ENCODE measurements at places on chromosomes 4 and X.
A peak's percentile ranks its signal among the peaks of the same experiment; 100 is the strongest.

DNA sequence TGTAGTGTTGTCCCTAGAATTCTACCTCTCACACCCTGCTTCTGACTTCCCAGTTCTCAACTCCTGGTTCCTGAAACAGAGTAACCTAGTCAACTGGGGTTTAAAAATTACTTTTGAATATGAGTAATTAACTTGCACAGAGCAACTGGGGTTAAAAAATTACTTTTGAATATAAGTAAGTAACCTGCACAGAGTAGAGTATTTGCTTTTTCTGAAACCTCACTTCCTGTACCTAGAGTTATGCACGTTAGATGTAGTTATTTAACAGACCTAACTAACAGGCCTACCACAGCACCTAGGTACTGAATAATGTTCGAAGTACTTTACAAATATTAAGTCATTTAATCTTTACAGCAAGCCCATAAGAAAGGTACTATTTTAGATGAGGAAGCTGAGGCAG is 32.9 kb downstream of the SLC39A8 start:
- no peak for DNase-seq

GRCh38 chr4:53234669-53235068 is 131.2 kb downstream of the SCFD2 start:
- DNase-seq, result no peak

DNA sequence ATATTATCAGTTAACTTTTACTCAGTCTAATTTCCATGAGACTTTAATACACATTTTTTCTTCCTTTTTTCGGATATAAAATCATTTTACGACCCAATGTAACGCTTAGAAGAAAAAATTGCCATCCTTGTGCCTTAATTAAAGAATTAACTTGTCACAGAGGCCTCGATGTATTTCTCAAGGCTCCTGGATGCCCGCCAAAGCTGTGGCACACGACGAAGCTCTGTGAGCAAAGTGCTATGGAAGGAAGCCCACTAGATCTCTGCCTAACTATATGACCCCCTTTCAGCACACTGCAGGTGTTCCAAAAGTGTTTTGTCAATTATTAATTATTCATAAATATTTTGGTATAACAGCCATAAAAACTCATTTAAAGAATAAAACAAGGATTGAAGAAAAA is 54.4 kb downstream of the TAPT1 start:
- no peak for DNase-seq

GRCh38 chr4:2385516-2385915 is 32.9 kb downstream of the ZFYVE28 start:
- no peak for DNase-seq

- peak; percentile 54 for DNase-seq
Observed at GRCh38 chrX:24025741-24026403, 1.1 kb downstream of the KLHL15 start.

- DNase-seq, result peak; percentile 67
Observed at GRCh38 chrX:132127743-132128142, at the start of gene FRMD7. Gene FRMD7, minus strand, starts transcription at chrX:132128020. Its CDS starts 176 bp downstream, at chrX:132127844.

GRCh38 chrX:115452251-115452650 is 108.7 kb upstream of the PLS3 start:
- no peak for DNase-seq

DNA sequence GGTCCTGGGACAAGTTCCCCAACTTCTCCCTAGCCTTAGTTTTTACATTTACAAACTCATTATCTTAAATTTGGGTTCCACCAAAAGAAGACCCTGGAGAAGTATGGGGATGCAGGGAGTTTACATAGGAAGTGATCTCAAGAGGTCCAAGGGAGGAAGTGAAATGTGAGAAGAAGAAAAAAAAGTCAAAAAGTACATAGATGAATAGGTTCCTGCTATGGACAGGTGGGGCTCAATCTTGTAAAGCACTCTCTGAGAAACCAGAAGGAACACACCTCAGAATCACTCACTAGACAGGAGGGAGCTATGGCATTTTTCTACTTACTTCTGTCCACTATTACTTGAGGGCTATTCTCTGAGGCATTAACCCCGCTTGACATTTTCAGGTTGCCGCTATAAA is 56.6 kb downstream of the ARHGAP6 start:
- no peak for DNase-seq

DNA sequence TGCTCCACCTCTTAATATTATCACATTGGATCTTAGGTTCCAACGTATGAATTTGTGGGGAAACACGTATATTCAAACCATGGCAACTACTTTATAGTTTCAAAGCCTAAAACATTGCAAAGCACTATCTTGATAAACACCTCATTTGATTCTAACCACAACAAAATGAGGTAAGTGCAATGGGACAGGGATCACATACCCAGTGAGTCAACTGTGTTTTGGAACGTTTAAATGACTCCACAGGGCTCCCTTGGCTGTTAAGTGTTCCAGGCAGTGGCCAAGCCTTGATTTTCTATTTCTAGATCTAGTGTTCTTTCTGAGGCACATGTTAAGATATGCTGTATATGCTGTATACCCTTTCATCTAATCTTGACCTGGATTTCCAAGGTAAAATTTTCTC is 54.5 kb upstream of the C1QTNF7 start:
- no peak for DNase-seq

DNA sequence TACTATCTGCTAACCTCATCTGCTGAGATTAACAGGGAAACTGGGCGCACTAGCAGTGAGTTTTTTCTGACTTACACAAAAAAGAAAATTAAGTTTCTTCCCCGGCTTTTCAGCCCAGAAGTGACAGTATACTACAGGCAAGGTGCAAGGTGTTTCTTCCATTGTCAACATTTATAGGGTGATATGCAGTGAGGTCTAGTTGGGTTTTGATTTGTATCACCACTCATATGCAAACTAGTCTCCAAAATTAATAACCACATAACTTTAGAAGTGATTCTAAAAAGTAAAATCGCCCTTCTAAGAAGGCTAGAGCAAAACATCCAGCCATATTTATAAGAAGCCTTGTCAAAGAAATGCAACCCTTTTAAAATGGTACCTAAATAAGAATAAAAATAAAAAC is 640.1 kb downstream of the ARAP2 start:
- no peak for DNase-seq

- no peak for DNase-seq
Observed at GRCh38 chrX:105738162-105738561, 84.2 kb upstream of the NRK start.

DNA sequence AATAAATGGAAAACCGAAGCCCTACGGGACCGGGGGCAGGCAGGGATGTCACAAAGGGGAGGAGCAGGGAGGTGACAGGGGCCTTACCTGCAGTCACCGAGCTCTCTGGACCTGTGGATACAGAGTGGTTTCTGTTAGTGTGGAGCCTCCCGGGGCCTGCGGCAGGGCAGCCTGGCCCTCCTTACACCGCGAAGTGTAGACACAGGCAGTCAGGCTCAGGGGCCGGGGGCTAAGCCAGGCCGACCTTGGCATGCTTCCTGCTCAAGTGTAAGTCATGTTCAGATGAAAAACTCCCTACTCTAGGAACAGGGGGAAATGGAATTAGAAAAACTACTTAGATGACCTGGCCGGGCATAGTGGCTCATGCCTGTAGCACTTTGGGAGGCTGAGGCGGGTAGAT is 4.3 kb downstream of the FAM3A start:
- DNase-seq, result no peak

DNA sequence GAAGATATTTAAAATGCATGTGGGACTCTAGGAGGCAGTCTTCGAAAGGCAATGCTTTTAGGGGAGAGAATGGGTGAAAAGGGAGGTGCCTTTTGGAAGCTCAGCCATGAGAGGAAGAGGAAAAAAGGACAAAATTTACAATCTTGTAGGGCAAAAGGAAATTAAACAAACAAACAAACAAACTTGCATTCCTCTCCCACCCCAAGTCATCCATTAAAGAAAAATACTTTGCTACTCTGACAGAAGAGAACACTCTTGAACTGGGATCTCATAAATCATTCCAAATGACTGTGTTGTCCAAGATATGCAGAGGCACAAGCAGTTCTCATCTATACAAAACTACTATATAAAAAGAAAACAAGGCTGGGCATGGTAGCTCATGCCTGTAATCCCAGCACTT is 46.7 kb downstream of the HELQ start:
- DNase-seq, result no peak

- peak; percentile 43 for DNase-seq
Observed at GRCh38 chrX:15242899-15243555, 26.9 kb downstream of the ASB9 start.

GRCh38 chrX:131617182-131617581 is 73.3 kb downstream of the OR13H1 start:
- peak; percentile 24 for DNase-seq

- no peak for DNase-seq
Observed at GRCh38 chr4:155632310-155632840, 34.3 kb upstream of the GUCY1A1 start.

DNA sequence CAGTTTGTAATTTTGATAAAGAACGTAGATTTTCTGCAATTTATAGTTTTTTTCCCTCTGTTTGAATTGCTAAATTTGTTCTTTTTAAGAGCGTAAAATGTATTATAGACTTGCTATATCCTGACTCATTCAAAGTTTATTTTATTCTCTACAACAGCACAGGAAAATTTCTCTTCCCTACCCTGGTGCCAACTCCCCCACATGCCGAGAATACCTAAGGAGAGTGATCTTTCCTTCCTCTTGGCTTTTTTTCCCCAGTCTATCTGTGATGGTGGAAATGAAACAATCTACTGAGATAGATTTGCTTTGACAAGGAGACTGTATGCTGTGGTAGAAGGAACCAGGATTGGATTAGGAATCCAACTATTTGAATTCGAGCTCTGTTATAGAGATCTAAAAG is 271.6 kb downstream of the TLL1 start:
- no peak for DNase-seq

GRCh38 chr4:87499403-87500091 is 29.6 kb downstream of the SPARCL1 start:
- DNase-seq, result no peak

GRCh38 chr4:8547912-8548730 is 32.1 kb upstream of the GPR78 start:
- no peak for DNase-seq

- no peak for DNase-seq
Observed at GRCh38 chr4:20640989-20641388, 59.3 kb upstream of the PACRGL start.

GRCh38 chr4:8817813-8818062 is 53.9 kb downstream of the HMX1 start:
- no peak for DNase-seq

Measured in fibroblast of skin of scalp (primary cell).